Skin of body (tissue), 3 donors: ENCODE measurements at places on chromosomes 7 and 10.
A peak's percentile ranks its signal among the peaks of the same experiment; 100 is the strongest.

DNA sequence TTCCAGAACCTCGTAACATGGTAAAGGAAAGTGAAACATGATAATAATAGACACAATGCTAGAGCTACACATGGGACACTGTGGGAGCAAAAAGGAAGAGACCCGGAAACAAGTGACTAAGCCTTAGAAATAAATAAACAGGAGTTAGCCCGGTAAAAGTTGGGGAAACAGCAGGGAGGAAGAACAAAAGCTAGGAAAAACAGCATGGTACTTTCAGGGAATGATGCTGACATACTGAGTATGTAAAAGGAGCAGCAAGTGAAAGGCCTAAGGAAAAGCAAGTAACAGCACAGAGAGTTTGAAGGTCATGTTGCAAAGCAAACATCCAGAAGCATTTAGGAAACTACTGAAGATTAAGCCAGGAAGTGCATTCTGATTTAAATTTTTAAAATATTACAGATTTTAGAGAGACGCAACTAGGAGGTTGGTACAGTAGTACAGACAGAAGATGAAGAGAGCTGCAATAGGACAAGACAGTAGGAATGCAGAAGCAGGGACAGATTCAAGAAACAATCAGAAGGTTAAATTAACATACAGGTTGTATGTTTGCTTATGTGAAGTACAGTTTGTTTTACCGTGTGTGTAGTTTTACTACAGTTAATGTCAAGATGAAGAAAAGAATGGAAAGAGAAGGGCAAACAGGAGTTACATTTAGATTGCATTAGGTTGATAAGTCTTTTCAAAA is 63.7 kb downstream of the ARHGAP12 start:
- no peak for DNase-seq

DNA sequence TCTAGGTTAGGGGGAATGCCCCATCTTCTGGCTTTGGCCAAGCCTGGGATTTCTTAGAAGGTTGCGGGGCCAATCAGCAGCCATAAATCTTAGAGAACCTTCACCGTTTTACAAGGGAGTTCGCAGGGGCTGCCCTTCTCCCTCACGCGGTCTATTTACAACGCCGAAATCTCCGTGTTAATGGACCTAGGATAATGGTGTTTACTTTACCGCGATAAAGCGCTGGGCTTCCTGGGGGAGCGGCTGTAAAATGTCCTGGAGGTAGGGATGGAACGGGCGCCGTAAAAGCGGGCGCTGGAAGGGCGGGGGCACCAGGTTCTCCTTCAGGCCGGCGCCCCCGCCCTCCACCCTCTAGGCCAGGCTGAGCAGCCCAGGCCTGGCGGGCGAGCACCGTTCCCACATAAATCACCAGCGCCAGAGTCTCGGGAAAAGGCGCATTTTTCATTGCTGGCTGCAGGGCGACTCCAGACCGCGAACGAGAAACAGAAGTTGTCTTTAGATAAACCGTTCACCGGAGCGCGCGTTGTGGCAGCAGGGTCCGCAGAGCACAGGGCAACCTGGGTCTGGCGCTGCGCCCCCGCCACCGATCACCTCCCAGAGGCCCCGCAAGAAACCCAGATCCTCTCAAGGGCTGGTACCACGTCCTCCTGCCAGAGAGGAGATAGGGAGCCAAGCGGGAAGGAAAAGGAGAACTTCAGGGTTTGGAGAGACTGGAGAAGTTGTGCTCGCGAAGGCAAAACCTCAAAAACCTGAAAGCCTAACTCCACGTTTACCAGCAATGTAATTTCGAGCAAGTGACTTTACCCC is 12.5 kb upstream of the NKX2-3 start:
- no peak for DNase-seq

- no peak for DNase-seq
Measured at GRCh38 chr7:33998476-33998875, 93.1 kb downstream of the BMPER start.

GRCh38 chr7:46006212-46006611 is 85.1 kb upstream of the IGFBP3 start:
- no peak for DNase-seq

DNA sequence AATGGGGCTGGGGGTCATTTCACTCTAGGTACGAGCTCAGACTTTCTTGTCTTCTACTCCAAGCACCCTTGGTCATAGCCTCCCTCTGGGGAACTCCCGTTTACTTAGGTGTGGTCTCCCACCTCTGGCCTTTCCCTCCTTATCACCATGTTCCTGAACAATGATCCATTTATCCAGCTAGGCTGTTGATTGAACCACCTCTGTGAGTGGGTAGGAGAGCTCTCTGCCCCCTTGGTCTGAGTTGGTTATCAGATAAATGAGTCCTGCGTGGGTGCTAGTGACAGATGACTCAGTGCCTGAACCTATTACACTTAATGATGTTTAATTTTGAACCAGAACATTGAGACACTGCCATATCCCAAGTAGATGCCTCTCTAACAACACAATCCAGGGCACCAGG is 9.4 kb downstream of the BLNK start:
- DNase-seq, result no peak

- no peak for DNase-seq
Measured at GRCh38 chr7:40824461-40824860, 689.7 kb downstream of the SUGCT start.

DNA sequence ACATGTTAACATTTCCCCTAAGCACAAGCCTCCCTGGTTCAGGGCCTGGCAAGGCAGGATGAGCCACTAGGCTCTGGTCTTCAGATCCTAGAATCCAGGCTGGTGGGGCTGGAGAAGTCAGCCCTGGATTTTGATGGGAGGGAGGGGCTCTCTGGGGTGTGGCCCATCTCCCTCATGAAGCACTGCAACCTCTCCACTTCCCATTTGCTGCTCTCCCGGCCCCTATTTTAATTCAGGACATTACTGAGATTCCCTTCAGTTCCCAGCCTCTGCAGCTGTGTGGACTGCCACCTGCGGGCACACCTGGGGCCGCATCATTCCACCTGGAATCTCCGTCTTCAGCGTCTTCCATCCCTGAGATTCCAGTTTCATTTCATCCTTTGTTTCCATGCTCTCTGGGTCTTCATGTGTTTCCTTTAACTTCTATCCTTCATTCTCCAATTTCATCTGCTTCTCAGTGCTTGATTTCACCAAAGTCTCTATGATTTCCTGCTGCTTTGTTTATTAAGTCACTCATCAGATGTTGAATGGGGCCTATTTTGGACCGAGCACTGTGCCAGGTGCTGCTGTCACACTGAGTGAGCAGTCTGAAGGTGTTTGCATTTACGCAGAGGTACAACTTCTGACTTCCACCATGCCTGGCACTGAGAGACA is 253.6 kb downstream of the WDR37 start:
- DNase-seq, result no peak

GRCh38 chr10:26869528-26869927 is 8.8 kb upstream of the ABI1 start:
- DNase-seq, result peak; percentile 43

GRCh38 chr10:113547426-113547825 is 5.4 kb upstream of the HABP2 start:
- DNase-seq, result no peak

DNA sequence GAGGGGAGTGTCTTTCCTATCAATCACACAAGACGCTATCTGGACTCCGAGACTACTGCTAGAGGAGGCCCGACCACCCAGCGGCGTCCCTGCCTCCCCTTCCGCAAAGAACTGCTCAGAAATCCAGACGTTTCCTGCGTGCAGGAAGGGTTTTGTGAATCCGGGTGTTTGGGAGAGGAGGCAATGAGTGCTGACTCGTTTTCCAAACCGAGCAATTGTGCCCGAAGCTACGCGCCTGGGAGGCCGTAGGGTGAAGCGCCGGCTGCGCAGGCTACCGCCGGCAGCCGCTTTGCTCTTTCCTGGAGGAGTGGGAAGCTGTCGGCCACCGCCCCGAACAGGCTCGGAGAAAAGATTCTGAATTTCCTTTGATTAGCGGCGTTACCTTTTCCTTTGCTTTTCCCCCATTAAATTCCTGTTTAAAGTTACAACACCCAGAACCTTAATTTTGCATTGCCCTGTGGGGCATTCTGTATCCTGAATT is 5.3 kb downstream of the VAX1 start:
- DNase-seq, result no peak

GRCh38 chr10:129078346-129078745 is 388.7 kb upstream of the MGMT start:
- no peak for DNase-seq

- no peak for DNase-seq
Measured at GRCh38 chr7:131222171-131222570, 105.5 kb upstream of the MKLN1 start.

- DNase-seq, result no peak
Measured at GRCh38 chr10:61860964-61861758, 40.3 kb upstream of the ARID5B start.

DNA sequence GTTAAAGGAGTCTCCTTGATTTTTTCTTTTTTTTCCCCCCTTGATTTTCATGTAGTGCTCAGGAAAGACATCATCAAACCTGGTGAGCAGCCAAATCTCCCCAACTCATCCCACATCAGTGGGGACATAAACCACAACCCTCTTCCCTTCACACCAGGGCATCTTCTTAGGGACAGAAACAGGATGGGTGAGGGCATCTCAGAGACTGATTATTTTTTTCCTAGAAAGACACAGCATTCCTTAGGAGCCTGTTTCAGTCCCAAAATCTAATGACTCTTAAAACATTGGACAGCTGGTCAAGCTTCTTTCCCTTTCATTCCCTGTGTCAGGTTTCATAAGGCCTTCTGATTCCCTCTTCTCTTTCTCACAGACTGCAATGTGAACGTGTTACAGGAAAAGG is 31.5 kb upstream of the GSAP start:
- DNase-seq, result no peak

GRCh38 chr10:84147347-84147746 is 8.0 kb downstream of the GHITM start:
- DNase-seq, result no peak

- peak; percentile 25 for DNase-seq
Measured at GRCh38 chr7:47145186-47145725, 436.7 kb downstream of the TNS3 start.

- no peak for DNase-seq
Measured at GRCh38 chr7:81195033-81195432, 276.2 kb upstream of the SEMA3C start.
